ENCODE measurements at places on chromosomes 3 and 15. TPM values are rescaled to one million over a fixed set of nuclear protein-coding genes. Genes with fewer than 3 reads are reported as not detected.

DNA sequence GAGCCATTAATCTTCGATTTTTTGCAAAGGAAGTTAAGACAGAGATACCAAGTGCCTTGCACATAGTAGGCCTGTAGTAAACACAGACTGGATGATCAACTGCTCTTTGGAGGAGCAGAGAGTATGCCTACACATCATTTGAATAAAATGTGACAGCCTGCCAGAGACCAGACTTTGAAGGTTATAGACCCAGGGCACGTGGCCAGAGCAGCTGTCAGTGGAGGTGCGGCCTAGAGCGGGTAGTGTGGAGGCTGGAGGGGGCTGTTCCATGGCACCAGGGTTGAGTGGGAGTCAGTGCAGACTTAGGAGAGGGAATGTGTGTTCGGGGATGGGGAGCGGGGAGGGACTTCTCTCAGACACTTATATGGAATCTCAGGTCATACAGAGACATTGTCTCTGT, 80.8 kb downstream of the SMAD3 start:
- peak; percentile 90 for DNase-seq

Gene NAALADL2
- total RNA-seq = 8.7 TPM

DNA sequence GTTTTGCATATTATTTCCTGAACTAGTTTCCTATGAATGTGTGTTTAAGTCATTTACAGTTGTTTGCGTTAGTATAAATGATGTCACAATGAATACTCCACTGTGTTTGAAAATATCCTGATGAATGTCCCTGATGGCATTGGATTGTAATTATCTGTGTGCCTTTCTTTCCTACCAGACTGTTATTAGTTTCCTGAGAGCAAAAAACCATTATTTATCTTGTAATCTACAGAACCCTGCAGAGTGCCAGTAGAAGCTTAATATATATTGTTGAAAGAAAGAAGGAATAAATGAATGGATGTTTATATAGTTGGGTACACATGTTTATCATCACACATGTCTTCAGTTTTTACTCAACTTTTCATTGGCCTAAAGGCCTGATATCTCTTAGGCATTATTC, 312.6 kb downstream of the AGBL1 start:
- DNase-seq = no peak

Gene LDHAL6B
- total RNA-seq = not detected

DNA sequence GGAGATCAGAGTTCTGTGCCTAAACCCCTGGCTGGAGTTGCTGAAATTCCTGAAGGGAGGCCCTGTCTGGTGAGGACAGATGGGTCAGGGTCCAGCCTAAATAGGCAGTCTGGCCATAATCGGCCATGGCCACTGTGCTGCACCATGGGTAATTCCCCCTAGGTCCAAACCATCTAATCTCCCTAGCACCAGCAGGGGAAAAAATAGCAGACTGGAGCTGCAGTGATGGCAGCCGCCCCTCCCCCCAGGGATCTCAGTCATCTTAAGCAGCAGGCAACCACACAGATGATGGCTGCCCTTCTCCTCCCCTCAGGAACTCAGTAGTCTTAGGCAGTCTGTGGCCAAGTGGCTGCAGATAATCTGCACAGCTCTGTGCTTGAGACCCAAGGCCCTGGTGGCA, 68.4 kb upstream of the CD96 start:
- DNase-seq = no peak

Measured in Daoy (cell line).